ENCODE measurements at places on chromosomes 7 and 10.
A peak's percentile ranks its signal among the peaks of the same experiment; 100 is the strongest.

- DNase-seq = no peak
These were observed 21.3 kb upstream of the ARHGAP21 start for GRCh38 chr10:24744946-24745345.

DNA sequence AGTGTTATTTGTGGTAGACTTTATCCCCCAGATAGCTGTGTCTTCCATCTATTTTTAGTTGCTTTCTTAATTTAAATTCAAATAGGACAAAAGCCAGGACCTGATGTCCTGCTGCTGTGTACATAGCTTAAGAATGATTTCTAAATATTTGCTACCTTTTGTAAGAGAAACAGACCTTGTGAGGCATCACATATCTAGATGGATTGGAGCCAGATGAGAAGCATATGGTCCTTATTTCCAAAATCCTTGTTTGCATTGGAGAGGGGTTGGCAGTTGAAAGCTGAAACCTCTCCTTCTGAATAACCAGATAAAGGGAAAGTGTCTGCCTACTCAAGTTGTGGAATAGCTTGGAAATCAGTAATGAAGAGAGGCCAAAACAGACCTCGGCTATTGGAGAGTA, 50.7 kb upstream of the AMPH start:
- no peak for DNase-seq

DNA sequence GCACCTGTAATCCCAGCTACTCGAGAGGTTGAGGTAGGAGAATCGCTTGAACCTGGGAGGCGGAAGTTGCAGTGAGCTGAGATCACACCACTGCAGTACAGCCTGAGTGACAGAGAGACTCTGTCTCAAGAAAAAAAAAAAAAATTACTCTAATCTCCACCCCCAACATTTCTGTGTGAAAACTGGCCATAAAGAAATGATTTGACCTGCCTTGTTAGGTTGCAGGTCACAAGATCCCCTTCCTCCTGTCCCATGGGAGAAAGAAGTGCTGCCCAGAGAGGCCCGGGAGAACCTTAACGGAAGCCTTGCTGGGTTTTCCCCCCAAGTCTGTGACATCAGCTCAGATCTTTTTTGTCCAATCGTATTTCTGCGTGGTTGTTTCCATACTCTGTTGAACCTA, 8.7 kb upstream of the CALHM1 start:
- no peak for DNase-seq

- DNase-seq = peak; percentile 39
These were observed 909.6 kb downstream of the REEP3 start for GRCh38 chr10:64430690-64431323.

- no peak for DNase-seq
These were observed 8.3 kb upstream of the MMP21 start for GRCh38 chr10:125783957-125784356.

DNA sequence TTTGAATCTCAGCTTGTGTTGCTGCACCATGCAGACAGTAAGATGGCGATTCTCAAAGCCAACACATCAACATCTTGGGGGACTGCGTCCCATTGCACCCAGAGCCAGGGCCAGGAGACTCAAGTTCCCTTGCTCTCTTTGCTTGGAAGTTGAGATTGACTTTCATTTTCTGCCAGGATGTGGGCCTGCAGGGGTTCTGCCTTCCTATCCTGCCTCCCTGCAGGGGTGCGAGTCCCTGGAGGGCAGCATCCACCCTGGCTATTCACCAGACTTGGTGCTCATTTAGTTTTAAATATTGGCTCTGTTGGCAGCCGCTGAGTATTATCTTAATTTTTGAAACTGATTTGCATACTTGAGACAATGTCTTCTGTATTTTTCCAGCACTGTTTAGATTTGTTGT, 451.5 kb downstream of the GLRX3 start:
- no peak for DNase-seq

GRCh38 chr7:73918926-73919693, 58.2 kb downstream of the TMEM270 start:
- peak; percentile 42 for DNase-seq

DNA sequence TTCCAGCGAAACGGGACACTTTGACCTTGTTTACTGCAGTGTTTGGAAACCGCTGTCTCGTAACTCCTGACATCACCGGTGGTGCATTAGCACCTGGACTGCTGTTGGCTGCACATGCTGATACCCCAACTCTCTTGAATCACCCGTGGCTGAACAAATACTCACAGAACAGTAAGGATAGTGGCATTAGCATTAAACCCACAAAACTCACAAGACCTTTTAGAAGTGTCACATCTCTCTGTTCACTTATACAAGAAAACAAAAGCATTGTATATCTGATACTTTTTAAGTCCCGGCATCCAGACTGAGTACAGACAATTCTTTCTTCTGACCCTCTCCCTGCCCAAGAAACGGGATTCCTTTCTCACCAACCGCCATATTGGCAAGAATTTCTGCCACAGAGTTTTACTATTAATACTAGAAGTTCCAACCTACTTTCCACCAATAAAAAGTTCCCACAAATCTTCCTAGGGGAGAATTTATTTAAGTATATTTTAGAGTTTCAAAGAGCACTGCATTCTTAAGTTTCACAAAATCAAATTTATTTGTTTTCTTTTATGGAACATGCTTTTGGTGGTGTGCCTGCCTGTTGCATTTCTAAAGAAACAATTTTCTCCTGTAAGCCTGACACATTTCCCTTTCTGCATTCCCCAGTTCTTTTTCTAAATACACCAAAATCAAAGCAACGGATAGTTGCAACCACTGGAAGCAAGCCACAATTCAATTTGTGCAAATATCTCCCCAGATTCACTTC, 208.4 kb upstream of the KLF14 start:
- no peak for DNase-seq

DNA sequence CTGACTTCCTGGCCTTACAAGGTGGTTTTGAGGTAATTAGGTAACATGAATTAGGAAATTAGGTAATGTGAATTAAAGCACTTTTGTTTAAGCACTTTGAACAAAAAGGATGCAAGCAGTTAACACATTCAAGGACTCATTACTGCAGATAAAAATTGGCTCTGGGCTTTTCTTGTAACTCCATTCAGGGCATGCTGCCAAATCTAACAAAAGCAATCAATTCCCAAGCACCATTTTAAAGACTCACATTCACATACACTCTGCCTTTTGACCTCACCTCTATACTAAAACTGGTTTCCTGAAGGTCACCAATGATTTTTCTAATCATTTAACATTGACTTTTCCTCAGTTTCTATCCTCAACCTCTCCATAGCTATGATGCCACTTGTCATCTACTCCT, 251.2 kb upstream of the RHOBTB1 start:
- no peak for DNase-seq

DNA sequence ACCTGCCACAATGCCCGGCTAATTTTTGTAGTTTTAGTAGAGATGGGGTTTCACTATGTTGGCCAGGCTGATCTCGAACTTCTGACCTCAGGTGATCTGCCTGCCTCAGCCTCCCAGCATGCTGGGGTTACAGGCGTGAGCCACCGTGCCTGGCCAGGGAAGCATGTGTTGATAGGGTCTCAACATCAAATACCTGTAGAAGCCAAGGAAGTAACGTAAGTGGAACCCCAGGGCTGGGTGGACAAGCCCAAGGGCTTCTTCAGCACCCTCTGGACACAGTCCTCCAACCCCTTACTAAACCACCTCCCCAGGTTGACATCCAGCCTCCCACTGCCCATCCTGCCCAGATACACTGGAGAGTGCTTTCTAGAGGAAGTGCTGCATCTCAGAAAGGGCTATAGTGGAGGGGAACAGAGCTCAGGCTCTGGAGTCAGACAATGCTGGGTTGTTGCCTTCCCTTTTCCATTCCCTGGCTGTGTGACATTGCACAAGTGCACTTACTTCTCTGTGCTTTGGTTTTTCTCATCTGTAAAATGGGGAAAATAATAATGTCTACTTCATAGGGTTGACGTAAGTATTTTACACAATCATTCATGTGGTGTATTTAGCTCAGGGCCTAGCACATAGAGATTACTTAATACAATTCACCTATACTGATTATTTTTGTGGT, 73.9 kb upstream of the KAT6B start:
- no peak for DNase-seq

DNA sequence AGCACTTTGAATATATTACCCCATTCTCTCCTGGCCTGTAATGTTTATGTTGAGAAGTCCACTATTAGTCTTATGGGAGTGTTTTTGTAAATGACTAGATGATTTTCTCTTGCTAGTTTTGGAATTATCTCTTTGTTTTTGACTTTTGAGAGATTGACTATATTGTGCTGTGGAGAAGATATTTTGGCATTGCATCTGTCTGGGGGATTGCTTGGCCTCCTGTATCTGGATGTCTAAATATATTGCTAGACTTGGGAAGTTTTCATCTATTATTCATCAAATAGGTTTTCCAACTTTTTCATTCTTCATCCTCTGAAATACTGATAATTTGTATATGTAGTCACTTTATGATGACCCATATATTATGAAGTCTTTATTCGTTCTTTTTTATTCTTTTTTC, 277.1 kb upstream of the PCDH15 start:
- DNase-seq = no peak

DNA sequence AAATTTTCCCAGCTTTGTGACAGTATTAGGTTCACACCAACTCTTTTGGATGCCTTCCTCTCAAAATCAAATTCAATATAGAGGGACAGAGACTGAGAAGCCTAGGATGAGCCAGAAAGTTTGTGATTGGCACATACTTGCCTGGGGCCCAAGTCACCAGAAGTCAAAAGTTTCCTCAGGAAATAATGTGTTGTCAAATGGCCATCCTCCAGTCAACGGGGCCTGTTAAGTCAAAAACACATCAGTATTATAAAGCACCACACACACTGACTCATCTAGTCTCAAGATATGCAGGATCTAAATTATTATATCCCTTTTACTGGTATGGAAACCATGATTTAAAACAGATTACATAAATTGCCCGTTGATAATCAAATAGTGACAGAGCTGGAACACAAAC, 158.1 kb downstream of the AHR start:
- no peak for DNase-seq

- no peak for DNase-seq
These were observed 2.8 kb downstream of the TMEM120A start for GRCh38 chr7:75991531-75992082.

DNA sequence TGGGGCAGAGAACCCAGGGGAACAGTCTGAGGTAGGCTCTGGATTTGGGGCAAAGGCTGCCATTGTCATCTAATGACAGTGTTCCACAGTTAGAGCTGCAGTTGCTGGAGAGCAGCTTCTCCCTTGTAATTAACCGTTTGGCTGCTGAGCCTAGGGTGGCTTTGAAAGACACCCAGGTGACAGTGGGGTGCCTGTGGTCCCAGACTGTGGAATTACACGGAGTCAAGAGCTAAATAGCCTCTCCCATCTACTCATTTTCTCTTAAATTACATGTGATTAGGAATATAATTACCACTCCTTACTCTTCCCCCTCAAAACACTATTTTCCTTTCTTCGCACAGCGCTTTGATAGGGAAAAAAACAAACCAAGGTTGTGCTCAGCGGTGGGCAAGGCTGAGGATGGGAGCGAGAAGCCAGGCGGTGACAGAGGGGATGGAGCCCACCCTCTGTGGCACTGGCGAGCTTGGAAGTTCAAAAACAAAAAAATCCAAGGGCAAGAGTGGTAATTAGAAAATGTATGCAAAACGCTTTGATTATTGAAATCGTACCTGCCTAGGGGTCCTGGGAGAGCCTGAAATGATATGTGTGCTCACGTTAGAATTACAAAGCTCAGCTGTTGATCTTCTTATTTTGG, 44.1 kb downstream of the BAMBI start:
- DNase-seq = peak; percentile 58

GRCh38 chr10:13503745-13504463, 24.9 kb downstream of the BEND7 start:
- no peak for DNase-seq

DNA sequence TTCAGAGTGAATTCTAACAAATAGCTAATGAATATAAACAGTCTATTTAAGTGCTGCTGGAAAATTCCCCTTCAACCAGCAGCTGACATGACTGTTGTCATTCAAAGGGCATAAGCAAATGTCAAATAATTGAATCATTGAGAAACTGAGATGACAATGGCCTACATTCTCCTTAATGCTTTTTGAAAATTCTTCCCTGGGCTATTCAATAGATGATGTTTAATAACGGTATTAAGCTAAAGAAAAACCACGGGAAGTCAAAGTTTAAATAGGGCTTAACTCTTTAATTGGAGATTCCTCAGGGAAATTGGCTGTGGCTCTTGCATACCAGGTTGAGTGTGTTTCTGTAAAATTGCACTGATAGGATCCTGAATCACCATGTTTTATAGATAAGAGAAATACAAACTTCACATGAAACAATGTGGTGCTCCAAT, 77.0 kb downstream of the ARL4A start:
- no peak for DNase-seq

- no peak for DNase-seq
These were observed 60.1 kb downstream of the ASB13 start for GRCh38 chr10:5606321-5606720.

- DNase-seq = peak; percentile 20
These were observed 761.5 kb upstream of the POM121L12 start for GRCh38 chr7:52273685-52274610.

DNA sequence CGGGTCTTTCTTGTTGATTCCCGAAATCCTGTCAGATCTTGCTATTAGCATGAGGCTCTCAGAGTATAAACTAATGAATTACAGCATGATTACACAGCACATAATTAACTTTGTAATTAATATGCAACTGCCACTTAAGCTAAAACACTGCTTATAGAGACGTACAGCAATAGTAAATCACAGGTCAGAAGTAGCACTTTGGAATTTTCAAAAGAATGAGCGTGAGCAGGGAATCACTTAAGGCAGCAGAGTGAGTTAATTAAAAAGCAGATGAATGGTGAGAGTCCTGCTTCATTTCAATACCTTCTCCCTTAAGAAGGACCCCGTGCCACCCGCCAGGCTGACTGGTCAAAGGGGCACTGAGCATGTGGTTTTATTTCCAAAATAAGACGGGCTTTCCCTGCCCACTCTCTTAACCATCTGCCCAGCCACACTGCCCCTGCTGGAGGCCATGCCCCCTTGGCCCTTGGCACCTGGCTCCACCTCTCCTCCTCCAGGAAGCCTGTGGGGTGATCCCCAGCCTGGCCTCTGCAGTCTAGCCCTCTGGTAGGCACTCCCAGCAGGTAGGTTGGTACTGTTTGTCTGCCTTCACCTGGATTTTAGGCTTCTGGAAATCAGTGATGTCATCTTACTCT, 117.8 kb downstream of the ZMIZ1 start:
- no peak for DNase-seq

All from retina (tissue), 1 donor.